NCI-H2227 treated with DMSO at 0.1 percent for 48 hours (cell line): ENCODE measurements at places on chromosomes 4 and X.

GRCh38 chrX:129798888-129799287, 19.1 kb downstream of the SASH3 start:
- no peak for DNase-seq

DNA sequence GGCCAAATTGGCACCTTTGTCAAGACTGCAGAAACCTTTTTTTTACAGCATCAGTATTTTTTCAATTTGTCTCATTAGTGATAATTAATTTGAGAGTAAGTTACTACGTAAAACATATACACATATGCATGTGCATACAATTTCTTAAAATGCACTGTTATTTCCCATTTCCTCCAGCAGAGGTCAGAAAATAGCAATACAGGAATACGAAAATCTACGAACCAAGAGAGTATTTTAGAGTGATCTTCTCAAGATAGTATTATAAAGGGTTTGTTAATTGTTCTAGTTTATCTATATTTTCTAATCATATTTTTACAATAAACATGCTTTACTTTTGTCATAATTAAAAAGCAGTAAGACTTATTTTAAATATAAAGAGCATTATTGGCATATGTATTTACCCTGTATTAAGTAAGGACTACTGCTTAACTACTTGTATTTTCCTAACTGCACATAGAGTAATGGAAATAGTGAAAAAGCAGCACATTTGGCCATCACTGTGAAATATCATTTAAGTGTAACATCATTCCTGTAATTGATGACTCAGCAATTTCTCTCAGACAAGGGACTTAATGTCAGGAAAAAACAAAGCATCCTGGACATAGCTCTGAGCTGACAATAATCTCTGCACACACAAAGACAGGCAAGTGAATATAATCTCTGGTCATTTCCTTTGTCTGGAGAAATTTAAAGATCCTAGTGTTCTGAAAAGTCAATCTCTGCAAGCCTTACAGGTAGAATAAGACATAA, 45.6 kb downstream of the MAOB start:
- DNase-seq = no peak

DNA sequence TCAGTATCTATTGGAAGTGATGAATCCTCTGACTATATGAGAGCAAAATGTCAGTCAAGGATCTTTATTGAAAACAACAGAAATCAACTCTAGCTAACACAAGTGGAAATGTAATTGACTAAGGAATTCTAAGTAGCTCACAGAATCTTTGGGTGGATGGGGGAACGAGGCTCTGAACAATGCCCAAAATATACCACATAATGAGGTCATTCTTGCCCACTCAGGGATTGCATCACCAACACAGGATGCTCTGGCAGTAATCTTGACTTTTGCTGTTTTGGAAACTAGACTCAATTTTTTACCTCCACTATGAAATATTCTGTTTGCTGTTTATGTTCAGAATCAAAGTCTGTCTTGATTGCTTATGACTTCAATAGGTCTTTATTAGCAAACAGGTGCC, 127.4 kb upstream of the UNC5C start:
- DNase-seq = no peak

DNA sequence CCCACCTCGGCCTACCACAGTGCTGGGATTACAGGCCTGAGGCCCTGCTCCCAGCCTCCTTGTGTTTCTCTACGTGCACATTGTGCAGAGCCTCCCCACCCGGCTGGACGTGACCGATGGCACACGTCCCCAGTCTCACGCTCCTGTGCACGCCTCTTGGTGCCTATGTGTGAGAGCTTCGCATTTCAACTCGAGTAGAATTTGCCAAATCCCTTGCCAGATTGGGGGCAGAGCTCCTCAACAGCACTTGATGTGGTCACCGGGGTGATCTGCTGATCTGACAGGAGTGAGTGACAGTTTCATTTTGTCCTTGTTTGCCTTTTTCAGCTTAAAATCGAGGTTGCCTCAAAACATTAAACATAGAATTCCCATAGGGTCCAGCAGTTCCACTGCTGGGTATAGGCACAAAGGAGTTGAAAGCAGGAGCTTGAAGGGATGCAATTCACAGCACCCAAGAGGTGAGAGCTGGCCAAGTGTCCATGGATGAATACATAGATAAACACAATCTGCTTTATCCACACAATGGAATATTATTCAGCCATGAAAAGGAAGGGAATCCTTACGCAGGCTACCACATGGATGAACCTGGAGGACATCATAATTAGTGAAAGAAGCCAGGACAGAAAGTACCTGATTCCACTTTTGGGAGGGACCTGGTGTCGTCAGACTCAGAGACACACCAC, 17.6 kb downstream of the TMEM187 start:
- no peak for DNase-seq

DNA sequence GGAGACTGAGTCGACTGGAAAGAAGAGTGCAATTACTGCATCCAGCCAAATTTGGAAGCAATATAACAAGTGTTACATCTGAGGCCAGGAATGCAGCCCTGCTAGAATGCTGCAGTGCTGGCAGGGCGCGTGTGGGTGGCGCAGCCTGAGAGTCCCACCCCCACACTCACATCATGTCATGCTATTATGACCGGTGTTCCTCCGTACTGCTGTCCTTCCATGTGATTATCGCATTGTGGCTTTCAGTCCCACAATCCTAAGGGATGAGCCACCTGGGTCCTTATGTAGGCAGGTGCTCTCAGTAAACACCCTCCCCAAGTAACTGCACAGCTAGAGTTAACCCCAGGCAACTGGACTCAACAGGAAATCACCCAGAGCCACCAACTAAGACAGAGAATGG, 122.6 kb upstream of the CPEB2 start:
- no peak for DNase-seq

GRCh38 chrX:132483488-132483887, 5.3 kb downstream of the MBNL3 start:
- DNase-seq = no peak

DNA sequence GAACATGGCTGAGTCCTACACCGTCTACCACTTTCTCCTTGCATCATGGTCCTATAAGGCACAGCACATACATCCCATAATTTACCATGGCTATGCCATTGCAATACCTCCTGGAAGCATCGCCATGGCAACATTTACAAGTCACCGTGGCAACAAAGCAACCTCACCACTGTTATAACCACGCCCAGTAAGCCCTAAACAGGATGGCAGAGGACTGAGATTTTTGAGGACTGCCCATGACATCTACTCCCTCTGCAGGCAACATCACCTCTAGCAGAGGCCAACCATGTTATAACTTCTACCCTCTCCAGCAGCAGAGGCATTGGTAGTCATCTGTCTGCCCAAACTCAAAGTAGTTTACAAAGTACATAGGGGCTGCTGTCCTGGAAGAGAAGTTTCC, 29.7 kb downstream of the BCOR start:
- no peak for DNase-seq

DNA sequence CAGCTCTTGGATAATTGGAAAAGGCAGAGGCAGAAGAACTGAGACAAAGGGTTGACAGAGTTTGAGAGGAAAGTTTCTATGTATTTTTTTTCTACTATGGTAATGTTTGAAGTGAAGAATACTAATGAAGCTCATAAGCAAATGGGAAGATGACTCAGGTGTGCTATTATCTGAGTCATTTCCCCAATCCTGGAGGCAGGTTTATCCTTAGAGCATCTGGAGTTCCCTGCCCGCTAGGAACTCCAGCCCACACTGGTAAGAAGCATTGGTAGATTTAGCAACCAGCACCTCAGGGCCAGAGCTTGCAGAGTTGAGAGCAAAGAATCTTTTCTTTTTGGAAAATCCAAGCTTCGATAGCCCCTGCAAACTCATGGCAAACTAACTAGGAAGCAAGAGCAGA, 55.2 kb downstream of the DOCK11 start:
- DNase-seq = no peak

DNA sequence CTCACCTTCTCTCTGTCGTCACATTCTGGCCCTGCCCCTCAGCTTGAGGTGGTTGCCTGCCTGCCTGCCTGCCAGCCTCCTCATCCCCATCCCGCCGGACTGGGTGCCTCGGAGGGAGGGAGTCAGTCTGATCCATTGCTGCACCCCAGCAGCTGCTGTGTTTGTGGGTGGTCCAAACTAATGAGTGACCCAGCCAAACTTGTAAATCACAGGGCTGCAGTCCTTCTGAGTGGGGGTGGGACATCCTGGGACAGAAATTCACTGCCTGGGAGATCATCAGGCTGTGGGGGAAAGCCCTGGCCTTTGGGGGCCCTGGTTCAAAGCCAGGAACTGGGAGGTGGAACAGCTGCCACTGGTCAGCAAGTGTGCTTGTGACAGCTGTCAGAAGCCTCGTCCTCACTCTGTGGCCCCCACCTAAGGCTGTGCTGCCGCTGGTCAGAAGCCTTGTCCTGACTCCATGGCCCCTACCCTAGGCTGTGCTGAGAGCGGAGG, 5.6 kb downstream of the GPR78 start:
- no peak for DNase-seq

- DNase-seq = peak; percentile 24
These were observed 18.8 kb downstream of the ATP1B4 start for GRCh38 chrX:120380699-120381098.

- no peak for DNase-seq
These were observed 947.8 kb downstream of the C4orf33 start for GRCh38 chr4:130043732-130044160.

- DNase-seq = no peak
These were observed 335.9 kb upstream of the AR start for GRCh38 chrX:67207912-67208311.

DNA sequence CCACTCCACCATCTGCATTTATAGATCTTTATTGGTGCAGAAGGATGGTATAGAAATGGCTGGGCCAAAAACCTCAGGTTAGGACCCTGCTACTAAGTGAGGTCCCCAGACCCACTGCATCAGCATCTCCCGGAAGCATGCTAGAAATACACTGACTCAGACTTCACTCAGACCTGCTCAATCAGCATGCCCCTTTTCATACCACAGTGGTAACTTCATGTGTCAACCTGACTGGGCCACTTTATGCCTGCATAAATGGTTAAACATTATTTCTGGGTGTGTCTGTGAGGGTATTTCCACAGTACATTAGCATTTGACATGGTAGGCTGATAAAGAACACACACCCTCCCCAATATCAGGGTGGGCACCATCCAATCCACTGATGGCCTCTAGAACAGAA, 118.6 kb upstream of the VCX3B start:
- DNase-seq = no peak

GRCh38 chrX:46294234-46294633, 251.0 kb downstream of the ZNF674 start:
- DNase-seq = no peak

DNA sequence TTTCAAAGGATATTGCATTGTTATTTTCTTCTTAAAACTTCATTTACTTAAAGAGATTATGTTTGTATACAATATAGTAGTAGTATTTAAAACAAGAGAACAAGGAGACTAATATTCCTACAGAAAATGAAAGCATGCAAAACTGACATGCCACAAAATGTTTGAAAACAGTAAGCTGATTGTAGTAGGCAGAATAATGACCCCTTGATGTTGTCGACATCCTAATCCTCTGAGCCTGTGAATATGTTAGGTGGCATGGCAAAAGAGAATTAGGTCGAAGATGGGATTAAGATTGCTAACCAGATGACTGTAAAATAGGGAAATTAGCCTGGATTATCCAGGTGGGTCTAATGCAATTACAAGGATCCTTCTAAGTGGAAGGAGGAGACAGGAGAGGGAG, 522.2 kb upstream of the NR3C2 start:
- DNase-seq = no peak

DNA sequence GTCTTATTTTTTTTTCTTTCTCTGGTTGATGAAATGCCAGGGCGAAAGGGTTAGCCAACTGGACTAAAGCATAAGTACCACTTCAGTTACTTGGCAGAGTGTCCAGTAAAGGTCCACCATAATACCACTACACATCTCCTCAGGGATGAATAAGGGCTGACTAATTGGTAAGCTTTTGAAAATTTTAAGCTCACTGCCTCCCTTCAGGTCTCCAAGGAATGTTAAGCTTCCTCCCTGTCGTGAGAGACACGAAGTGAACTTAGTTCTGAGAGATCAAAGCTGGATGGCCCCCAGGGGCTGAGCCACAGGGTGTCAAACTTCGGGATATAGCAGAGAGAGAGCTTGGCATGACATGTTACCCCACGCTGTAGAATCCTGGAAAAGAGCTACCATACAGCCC, 111.4 kb downstream of the VSIG4 start:
- no peak for DNase-seq

DNA sequence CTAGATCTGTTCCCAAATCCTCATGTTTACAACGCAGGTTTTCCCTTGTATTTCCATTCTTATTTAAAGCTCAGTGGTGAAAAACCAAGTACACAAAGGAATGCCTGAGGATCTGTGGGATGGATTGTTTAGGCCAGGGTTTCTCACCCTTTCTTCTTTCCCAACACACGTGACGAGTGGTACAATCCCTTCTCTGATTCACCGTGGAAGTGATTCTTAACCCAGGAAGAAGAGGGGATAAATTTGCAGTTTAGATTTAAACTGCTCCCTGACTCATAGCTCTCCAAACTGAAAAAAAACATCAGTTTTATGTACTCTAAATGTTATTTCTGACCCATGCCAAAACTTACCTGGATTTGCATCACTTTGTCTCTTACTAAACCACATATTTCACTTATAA, 17.0 kb downstream of the PAQR3 start:
- DNase-seq = no peak

GRCh38 chr4:176343286-176343685, 23.5 kb downstream of the SPCS3 start:
- DNase-seq = no peak

- no peak for DNase-seq
These were observed 408 bp downstream of the TMEM33 start for GRCh38 chr4:41935652-41936021.

DNA sequence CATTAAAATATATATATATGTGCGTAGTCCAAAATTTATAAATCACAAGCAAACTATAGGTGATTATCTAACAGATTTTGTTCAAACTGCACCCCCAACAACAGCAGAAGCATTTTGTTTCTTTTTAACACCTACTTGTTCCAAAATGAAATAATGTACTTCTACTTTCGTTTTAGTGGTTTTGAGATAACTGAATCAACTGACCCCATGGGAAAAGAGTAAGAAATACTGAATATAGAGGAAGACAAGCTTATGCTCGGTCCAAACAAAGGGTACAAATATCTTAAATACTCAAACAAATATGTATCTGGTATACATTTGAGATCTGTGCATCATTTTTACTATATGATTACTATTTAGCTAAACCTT, 22.4 kb downstream of the MAP7D3 start:
- DNase-seq = no peak

- DNase-seq = no peak
These were observed 9.6 kb downstream of the GPC4 start for GRCh38 chrX:133405498-133406185.

- DNase-seq = peak; percentile 37
These were observed 31.1 kb downstream of the CCKAR start for GRCh38 chr4:26459054-26459755.

- DNase-seq = no peak
These were observed 69.6 kb upstream of the CXorf66 start for GRCh38 chrX:140034916-140035315.

GRCh38 chr4:52588097-52588496, 71.0 kb downstream of the USP46 start:
- DNase-seq = no peak

- no peak for DNase-seq
These were observed 1270.5 kb downstream of the ARAP2 start for GRCh38 chr4:34973650-34974312.
